ENCODE measurements at places on chromosomes 2 and 18.
A peak's percentile ranks its signal among the peaks of the same experiment; 100 is the strongest.

DNA sequence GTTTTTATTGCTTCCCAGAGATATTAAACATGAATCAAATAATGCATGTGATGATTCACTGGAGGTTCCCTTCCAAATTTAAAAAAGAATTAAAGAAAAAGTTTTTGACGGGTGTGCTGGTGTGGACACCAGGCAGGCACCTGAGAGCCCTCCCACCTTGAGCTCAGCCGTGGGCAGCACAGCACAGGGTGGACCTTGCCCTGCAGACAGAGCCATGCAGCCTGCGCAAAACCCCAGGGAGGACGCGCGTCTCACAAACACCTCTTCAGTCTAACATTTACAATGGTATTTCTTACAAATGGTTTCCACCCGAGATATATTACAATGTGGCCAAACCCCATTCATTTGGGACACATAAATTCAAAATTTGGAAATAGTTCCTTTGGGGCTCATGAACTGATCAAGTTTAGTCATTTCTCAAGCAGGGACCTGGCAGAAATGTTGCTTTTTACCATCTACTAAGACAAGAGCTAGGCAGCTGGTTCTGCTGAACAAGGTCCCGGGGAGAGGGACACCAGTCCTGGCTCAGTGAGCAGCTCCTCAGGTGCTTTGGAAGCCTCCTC, 45.4 kb downstream of the ODC1 start:
- no peak for DNase-seq

- DNase-seq = no peak
These were observed 90.4 kb upstream of the SALL3 start for GRCh38 chr18:78889250-78889649.

GRCh38 chr18:55833543-55833942, 245.6 kb upstream of the TCF4 start:
- DNase-seq = peak; percentile 99

DNA sequence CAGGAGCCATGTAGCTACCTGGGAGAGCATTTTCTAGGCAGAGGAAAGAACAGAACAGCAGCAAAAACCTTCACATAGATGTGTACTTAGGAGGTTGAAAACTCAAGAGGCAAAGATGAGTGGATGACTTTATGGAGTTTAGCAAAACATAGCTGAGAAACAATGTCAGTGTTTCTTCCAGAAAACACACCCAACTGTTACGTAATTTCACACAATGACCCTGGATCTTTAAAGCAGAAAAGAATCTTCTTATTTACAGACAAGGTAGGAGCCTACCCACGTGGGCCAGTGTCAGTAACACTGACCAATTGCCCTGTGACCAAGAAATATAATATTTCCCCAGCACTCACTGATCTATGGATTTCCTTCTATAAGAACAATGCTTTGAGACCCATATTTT, 254.6 kb downstream of the CDH20 start:
- DNase-seq = no peak

- DNase-seq = peak; percentile 76
These were observed 1232.3 kb upstream of the ZEB2 start for GRCh38 chr2:145752091-145752806.

DNA sequence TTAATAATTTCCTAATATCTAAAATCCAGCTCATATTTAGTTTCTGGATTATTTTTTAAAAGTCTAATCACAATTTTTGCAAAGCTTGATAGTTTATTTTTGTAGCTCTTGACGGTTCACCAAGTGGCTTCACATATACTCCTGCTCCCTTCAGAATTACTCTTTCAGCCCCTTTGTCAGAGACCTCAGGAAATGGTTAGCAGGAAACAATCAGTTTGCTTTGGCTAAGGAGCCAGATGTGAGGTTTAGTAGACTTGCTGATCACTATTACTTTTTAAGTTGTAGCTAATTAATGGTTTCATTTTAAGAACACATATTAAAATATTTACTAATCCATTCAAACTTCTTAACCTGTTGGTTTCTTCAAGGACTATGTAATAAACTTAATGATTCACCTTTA, 2.3 kb downstream of the RBBP8 start:
- DNase-seq = no peak

DNA sequence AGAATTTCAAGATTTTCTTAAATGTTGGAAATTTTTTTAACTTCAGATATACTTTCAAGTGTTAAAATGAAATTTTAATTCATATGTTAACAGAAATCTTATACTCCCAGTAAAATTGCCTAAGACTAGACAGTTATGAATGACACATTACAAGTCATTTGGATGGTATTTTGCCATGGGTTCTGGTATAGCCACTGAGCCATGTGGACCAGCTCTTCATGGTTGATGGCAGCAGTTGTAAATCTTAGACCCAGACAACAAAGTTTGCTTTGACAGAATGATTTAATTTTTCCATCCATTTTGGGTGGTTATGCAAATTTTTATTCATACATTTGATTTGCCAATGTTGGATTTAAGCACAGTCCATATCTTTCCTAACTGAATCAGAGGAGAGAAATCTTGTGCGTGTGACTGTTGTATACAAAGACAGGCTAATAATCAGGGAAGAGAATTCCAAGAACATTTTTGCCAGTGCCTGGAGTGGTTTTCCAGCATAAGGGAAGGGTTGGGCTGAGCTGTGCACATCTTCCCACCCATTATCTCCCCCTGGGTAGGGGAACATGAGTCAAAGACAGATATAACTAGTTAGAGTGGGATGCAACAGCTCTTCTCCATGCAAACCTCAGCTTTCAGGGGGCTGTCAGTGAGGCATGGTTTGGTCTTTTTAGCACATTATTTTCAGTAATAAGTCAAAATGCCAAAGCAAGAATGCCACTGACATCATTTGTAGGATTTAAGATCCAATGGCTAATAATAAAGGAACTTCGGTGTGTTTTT, 28.1 kb upstream of the INPP4A start:
- DNase-seq = no peak

DNA sequence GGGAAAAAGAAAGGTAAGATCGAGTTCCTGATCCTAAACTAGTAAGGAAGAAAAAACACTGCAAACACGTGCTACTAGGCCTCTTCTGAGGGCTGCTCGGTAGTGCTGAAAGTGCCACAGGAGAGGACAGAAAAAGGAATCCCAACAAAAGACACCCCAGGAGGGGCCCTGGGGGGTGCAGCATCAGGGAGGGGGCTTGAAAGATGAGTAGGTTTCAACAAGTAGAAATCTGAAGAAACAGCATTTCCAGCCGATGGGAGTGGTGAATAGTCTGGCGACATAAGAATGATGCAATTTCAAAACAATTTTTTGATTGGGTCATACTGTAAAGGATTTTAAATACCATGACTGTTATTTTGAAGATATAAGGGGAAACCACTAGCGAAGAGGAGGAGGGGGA, 98.6 kb downstream of the NOL10 start:
- no peak for DNase-seq

DNA sequence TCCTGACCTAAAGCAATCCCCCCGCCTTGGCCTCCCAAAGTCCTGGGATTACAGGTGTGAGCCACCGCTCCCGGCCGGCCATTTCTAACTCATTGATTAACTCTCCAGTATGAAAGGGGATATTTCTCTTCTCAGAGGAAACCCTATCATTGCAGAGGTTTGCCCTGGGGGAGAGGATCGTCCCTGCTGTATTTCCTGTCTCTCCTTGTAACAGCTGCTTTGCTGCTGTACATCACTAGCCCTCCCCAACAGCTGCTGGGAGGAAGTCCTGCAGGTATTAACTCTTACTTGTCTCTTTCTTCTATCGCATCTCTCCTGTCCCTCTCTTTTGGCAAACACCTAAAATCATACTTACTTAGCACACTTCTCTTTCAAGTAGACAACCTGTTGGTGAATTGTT, 219.0 kb upstream of the DSEL start:
- no peak for DNase-seq

DNA sequence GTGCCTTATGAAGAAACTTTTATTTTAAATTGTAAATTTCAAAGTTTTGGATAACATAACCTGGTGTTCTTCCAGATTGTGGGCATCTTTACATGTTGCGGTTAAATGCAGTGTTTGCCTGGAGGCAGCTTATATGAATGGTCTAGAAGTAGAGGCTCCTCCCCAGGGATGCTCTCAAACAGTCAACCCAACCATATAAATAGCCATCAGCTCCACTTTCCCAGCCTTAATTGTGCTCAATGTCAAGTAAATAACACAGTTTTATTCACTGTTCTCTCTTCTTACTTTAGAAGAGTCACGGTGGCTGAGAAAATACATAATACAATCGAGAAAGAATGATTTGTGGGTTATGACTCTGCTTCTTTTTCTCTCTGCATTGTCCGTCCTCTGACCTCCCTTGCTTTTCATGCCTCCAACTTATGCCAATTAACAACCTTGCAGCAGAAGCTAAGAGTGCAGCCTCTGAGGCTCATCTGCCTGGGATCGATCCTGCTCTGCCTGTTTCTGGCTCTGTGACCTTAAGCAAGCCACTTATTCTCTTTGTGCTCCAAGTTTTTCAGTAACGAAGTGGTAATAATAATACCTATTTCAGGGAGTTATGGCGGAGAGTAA, 100.3 kb downstream of the DAW1 start:
- DNase-seq = no peak

DNA sequence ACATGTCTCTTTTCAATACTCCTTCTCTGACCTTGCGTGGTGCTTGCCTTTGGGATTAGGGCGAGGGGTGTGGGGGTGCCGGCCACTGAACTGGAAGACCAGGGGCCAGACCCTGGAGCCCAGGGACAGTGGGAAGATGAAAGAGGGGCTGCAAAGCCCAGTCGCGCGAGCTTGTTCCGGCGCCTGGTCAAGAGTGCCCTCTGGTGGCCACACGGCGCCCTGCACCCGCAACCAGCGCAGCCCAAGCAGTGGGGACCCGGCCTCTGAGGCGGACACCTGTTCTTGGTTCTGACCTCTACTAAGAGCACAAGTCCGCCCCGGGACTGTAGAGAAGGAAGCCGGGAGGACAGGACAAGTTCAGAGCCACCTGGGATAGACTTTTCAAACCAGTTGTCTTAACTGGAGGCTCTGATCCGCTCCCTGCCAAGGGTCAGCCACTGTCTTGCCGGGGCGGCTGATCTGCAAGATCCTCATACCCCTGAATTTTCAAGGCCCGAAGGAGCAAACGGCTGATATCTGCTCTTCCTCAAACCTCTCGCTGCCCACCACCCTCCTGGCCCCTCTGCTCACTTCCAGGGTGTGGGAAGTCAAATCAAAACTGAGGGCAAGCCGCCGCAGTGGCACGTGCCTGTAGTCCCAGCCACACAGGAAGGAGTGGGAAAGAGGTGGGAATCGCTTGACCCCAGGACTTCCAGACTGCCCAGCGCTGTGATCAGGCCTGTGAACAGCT, 14.9 kb upstream of the MSH6 start:
- DNase-seq = no peak

GRCh38 chr2:72001937-72002690, 145.5 kb downstream of the CYP26B1 start:
- no peak for DNase-seq

DNA sequence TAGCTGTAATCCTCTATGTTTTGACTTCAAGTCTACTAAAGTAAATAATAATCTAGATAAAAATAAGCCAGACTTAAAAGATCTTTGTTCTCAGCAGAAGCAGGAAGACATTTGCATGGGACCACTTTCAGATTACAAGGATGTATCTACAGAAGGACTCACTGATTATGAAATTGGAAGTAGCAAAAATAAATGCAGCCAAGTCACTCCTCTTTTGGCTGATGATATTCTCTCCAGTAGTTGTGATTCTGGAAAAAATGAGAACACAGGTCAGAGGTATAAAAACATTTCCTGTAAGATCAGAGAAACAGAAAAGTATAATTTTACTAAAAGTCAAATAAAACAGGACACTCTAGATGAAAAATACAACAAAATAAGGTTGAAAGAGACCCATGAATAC, 338.4 kb downstream of the ZNF804A start:
- DNase-seq = no peak

- peak; percentile 82 for DNase-seq
These were observed 287.4 kb downstream of the PRKCE start for GRCh38 chr2:45938649-45939511.
